ENCODE measurements at places on chromosomes 16 and 17. TPM values are rescaled to one million over a fixed set of nuclear protein-coding genes. Genes with fewer than 3 reads are reported as not detected.

- no peak for DNase-seq
These were observed 142.9 kb upstream of the MYOCD start for GRCh38 chr17:12522743-12523183.

DNA sequence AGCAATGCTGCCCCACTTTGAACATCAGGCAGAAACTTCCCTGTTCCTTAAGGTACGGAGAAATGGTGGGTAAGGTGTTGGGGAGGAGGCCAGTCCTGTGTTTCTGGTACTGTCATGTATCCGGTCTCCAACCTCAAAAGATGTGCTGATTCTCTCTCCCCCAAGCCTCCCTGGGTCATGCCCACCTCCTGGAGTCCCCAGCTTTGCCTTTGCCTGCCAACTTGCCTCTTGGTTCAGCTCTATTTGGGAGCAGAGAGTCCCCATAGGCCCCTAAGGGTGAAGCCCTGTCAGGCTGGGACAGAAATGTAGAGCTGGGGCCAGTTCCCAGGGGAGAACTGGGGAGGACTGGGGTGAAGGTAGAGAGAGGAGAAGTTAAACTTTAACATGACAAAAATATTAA, 1.6 kb upstream of the TBX21 start:
- no peak for DNase-seq

The CFAP97D1 gene
- not detected for total RNA-seq

- no peak for DNase-seq
These were observed 18.5 kb upstream of the RBFOX1 start for GRCh38 chr16:7314163-7314562.

The IRX5 gene
- total RNA-seq, result not detected

DNA sequence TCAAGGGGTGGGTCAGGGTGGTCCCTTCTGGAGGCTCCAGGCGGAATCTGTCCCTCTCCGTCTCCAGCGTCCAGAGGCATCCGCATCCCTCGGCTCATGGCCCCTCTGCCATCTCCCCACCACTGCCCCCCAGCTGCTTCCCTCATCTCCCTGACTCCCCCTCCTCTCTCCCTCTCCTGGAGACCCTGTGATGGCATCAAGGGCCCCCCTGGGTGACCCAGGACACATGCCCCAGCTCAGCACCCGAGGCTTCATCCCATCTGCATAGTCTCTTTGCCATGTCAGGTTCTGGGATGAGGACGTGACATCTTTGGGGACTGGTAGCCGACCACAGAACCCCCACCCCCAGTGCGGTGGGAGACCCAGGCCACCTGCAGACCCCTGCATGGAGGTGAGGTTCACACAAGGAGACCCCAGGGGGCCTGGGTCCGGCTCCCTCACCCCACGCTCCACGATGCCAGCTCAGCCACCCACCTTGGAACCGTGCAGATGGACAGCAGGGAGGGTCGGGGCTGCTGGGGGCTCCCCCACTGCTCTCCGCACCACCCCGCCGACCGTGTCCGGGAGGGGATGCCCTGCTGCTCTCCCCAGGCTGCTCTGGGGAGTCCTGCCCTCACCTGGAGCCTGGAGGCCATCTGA, 3.8 kb downstream of the SECTM1 start:
- DNase-seq, result no peak

Data from activated T-cell treated with anti-CD3 and anti-CD28 coated beads, Interleukin-2, amount 50 U/mL, for 4 hours (primary cell).